ENCODE measurements at places on chromosomes 5 and 9.

- DNase-seq, result no peak
These were observed 38.0 kb upstream of the FOXI1 start for GRCh38 chr5:170067574-170068170.

DNA sequence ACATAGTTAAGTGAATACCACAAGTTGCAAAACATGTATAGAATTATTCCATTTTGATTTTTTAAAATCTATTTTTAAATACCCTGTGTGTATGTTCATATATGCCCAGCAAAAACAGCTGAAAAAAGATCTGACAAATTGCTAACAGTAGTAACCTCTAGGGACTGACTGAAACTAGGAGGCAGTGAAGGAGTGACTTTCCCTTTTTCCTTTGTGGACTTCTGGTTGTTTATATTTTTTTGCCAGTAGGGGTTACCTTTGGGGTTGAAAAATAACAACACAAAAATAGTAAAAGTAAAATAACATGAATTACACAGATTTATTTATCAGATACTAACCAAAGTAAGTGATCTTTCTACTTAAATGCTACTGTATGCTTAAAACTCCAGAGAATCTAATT, 2.9 kb downstream of the MEGF9 start:
- DNase-seq, result no peak

- DNase-seq, result no peak
These were observed 32.2 kb upstream of the STRBP start for GRCh38 chr9:123300554-123300953.

GRCh38 chr5:77210091-77210963, at the start of gene PDE8B:
TSS of gene PDE8B (plus strand) at chr5:77210680. CDS start at chr5:77210926, 246 bp downstream.
- no peak for DNase-seq

- peak; percentile 100 for DNase-seq
These were observed 51.4 kb downstream of the PFDN1 start for GRCh38 chr5:140251527-140251973.

DNA sequence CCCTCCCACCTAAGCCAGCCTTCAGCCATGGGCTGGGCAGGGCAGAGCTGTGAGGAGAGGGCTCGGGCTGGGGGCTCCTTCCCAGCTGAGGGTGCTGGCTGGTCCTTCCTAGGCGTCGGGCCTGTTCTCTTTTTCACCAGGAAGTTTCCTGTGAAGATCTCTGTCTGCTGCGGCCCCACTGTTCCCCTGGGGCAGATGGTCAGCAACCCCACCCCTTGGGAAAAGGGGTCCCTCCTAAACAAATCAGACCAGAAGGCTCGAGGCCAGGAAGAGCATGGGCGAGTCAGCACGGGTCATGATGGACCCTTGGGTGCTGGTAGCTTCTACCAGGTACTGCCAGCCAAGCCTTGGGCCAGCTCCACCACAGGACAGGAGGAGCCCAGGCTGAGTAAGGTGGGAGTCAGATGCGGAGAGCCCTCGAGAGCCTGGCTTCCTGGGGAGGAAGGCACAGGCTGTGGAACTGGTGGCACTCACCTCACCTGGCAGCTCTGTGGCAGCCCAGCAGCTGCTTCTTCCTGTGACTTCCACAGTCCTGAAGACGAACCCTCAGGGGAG, 3.5 kb downstream of the CACNA1B start:
- no peak for DNase-seq

GRCh38 chr9:127640908-127641545, 28.9 kb downstream of the STXBP1 start:
- no peak for DNase-seq

DNA sequence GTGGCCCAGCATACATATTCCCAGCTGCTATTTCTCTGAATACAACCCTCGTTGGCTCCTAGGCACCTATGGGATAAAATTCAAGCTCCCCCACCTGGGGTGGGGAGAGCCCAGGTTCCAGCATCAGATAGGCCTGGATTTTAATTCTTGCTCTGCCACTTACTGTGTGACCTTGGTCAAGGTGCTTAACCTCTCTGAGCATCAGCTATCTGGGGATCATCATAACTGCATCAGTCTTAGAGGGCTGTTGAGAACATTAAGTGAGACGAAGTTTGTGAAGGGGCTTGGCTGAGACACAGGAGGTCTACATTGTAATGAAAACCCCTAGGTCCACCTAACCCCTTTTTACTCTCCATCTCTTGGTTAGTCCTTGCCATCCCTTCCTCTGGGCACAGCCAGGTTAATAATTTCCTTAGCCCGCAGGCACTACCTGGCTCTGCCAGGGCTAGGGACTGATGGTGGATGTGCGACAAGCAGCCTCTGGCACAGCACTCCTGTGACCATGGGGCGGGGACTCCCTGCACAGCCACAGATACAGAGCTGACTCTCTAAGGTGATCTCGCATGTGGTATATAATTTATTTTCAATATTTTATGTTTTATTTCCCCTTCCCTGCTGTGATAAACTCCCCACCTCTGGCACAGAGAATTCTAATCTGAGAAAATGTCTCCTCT, 68.7 kb downstream of the CRB2 start:
- no peak for DNase-seq

- DNase-seq, result no peak
These were observed 59.1 kb downstream of the HMHB1 start for GRCh38 chr5:143870871-143871632.

DNA sequence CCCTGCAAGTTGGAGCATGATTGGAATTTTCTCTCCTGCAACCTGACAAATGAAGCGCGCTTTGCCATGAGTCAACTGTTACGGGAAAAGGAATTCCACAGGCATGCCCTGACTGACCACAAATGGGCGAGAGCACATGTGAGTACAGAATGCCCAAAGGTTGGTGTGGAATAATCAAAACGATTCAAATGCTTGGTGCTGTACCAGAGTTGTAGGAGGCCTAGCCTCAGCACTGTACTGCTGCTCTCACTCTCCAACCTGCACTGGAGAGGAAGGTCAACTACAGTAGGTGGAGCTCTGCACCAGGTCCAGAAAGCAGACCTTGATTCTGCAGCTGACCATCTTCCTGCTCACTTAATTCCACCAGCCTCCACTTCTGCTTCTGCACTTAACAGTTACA, 406.9 kb upstream of the ACTBL2 start:
- peak; percentile 87 for DNase-seq

DNA sequence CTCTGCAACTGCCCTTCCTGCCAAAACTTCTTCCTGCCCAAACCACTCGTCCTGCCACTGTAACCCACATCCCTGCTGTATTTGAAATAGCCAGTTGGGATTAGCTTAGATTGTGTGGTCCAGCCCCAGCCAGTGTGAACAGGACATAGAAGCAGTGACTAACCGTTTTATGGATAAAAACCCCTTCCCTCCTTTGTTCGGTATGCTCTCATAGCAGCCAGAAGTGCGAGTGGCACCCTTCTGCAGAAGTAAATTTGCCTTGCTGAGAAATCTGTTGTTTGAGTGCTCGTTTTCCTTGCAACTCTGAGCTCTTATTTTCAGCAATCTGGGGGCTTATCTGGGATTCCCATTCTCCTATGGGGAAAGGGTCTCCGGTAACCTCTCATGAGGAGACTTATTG, 470.0 kb downstream of the PRDM9 start:
- DNase-seq, result no peak

GRCh38 chr5:50887889-50888633, 221.6 kb downstream of the PARP8 start:
- DNase-seq, result no peak

DNA sequence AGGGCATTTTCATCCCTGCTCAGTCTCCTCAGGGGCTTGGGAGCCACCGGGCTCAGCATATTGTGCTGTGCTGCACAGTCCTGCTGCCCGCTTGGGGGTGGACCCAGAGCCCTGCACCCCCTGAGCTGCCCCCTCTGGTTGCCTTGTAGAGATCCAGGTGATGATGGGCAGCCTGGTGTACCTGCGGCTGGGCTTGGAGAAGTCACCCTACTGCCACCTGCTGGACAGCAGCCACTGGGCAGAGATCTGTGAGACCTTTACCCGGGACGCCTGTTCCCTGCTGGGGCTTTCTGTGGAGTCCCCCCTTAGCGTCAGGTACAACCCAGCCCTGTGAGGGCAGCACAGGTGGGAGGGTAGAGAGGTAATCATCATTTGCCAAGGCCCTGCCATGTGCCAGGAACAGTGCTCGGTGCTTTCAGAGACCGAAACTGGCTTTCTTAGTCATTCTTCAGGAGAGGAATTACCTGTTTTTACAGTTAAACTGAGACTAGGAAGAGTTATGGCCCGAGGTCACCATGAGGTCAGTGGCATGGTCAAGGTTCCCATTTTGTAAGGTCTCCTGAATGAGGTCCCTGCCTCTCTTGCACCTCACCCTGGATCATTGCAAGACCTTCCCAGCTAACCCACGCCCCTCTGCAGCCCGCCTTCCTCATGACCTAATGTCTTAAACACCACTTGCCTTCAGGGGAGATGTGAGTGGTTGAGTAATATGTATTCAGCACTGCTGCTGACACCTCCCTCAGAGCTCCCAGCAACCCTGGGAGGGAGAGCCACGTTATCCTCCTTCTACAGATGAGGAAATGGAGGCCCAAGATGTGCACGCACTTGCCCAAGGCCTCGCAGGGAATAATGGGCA, 7.5 kb downstream of the NHP2 start:
- DNase-seq, result peak; percentile 27

GRCh38 chr9:33468797-33469621, 4.7 kb downstream of the NOL6 start:
- no peak for DNase-seq

- peak; percentile 75 for DNase-seq
These were observed 179.6 kb upstream of the SGCD start for GRCh38 chr5:156147261-156147943.

DNA sequence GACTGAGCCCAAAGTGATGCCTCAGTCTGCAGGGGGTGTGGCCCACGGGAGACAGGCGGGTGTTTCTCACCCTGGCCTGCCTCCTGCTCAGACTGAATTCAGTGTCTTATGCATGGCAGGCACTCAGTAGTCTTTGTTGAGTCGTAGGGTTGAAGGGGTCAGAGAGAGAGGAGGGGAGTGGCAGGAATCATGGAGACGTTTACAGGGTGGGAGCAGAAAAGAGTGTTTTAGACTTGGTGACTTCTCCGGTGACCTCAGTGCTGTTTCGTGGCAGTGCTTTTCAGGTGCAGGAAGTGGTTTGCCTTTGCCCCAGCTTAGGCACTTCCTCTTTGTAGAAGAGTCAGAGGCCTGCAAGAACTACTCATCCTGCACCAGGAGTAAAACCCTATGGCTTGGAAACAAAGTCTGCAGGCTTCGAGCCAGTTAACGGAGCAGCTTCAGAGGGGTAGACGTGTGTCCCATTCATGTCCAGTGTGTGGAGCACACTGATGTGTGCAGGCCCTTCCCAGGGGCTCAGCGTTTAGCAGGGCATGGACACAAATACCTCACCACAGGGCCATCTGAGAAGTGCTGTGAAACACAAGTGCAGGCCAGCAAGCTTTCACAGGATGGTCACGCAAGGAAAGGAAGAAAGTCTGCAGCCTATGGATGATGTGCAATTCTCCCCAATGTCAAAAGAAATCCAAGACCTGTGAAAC, 24.5 kb upstream of the SEMA4D start:
- no peak for DNase-seq

GRCh38 chr5:35364350-35364749, 134.1 kb upstream of the PRLR start:
- DNase-seq, result no peak

DNA sequence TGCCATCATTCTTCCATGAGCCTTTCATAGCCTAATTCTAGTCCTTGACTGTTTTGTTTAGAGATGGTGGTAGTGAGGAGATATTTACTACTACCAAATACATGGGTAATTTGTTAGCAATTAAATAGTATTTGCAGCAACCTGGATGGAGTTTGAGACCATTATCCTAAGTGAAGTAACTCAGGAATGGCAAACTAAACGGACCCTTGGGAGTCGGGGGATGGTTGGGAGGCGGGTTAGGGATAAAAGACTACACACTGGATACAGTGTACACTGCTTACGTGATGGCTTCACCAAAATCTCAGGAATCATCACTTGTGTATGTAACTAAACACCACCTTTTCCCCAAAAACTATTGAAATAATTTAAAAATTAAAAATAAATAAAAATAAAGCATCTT, 809.2 kb upstream of the ZNF608 start:
- DNase-seq, result no peak

DNA sequence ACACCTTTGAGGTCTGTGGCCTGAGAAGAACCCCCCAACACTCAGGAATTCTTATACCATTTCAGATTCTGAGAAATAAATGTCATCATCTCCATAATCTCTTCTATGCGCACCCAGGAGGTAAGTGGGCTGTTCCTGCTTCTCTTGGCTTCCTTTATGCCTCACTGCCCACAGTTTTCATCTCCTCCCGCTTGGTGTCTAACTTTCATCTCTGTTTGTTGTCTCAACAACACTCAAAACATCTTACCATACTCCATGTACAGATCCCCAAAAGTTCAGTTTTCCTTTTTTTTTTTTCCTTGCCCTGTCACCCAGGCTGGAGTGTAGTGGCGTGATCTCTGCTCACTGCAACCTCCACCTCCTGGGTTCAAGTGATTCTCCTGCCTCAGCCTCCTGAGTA, 170.2 kb upstream of the FREM1 start:
- DNase-seq, result no peak

- no peak for DNase-seq
These were observed 216.3 kb upstream of the ZNF608 start for GRCh38 chr5:124962735-124963134.

- DNase-seq, result peak; percentile 96
These were observed 50.2 kb downstream of the C9orf50 start for GRCh38 chr9:129570450-129571297.

DNA sequence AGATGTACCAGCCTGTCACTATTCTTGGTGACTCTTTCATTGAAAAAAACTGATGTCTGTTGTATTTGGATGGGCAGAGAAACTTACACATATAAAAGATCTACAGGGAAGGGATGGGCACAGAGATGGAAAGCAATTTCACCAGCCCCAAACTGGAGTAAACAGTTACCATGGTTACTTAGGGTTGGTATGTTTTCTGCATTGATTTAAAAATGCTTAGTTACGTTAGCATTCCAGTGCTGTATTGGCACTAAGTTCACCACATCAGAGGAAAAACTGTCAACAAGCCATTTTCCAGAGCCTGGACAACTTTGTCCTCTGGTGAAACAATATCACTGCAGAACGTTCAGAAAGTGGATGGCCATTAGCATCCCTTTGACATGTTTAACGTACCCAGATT, 28.0 kb downstream of the MARCHF3 start:
- no peak for DNase-seq

GRCh38 chr9:7974335-7974960, 174.9 kb upstream of the DMAC1 start:
- no peak for DNase-seq

DNA sequence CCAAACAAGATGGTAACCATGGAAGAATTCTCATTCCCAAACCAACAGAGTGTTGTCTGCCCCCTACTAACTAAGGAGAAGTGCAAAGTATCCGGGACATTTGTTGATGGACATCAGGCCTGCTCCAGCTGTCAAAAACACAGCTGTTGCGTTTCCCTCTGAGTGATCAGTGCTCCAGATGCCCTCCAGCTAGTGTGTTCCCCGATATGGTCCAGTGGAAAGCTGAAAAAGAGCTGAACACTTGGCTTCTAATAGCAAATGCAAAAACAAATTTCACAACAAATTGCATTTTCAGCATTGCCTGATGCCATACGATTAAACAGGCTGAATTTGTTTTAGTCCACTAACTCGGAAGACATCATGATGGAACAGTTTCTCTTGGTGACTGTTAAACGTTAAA, 1398.7 kb downstream of the PTPRD start:
- DNase-seq, result no peak
